ENCODE measurements at places on chromosomes 6 and 20.

DNA sequence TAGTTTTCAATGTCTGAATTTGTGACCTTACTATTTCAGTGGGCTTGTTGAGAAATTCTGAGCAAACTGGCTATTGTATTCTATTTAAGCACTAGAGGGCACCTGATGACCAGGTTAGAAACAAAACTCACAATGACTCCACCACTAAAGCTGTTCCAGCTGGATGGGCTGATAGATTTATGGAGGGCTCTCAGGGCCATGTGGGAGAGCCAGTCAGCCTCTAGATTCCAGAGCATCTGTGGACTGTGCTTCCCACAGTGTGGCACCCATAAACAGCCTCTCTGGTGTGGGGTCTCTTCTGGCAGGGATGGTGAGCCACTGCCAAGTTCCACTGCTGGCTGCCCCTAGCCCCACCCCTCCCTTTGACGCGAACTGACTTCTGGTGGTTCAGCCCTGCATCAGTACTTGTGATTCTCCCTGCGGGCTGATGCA lies 29.2 kb downstream of the C6orf58 start:
- no peak for DNase-seq

GRCh38 chr20:23584434-23585199 lies 16.3 kb upstream of the CST9L start:
- no peak for DNase-seq

- DNase-seq: no peak
Observed at GRCh38 chr20:21767739-21768223, 62.3 kb downstream of the PAX1 start.

GRCh38 chr20:52425253-52425652 lies 233.7 kb upstream of the ZFP64 start:
- DNase-seq: no peak

- DNase-seq: no peak
Observed at GRCh38 chr20:33472868-33473435, 16.9 kb upstream of the CBFA2T2 start.

DNA sequence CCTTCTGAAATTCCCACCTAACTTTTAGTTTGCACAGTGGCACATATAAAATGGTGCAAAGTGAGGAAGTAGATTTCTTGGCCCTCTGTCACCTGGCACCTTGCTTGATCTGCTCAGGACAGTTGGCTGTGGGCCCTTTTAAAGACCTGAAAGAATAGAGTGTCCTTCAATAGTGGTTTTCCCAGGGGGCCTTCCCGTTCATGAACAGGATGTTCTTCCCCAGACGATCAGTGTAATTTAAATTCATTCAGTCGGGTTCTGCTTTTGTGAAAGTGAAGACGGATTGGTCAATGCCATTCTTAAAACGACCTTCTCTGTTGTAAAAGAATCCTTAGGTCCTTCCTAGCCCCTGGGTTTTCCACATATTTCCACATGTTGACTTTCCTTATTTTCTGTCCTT lies 178.5 kb downstream of the SASH1 start:
- no peak for DNase-seq

DNA sequence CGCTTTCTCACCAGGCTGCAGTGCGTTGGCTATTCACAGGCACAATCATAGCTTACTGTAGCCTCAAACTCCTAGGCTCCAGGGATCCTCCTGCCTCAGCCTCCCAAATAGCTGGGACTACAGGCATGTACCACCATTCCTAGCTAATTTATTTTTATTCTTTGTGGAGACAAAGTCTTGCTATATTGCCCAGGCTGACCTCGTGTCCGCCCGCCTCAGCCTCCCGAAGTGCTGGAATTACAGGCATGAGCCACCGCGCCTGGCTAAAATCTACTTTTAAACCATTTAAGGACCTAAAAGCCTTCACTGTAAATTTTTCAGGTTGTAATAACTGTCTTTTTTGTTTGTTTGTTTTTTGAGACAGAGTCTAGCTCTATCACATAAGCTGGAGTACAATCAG lies 15.2 kb downstream of the SAMHD1 start:
- DNase-seq: no peak

GRCh38 chr6:26233649-26234420 lies 131.2 kb upstream of the BTN3A2 start:
- peak; percentile 73 for DNase-seq

DNA sequence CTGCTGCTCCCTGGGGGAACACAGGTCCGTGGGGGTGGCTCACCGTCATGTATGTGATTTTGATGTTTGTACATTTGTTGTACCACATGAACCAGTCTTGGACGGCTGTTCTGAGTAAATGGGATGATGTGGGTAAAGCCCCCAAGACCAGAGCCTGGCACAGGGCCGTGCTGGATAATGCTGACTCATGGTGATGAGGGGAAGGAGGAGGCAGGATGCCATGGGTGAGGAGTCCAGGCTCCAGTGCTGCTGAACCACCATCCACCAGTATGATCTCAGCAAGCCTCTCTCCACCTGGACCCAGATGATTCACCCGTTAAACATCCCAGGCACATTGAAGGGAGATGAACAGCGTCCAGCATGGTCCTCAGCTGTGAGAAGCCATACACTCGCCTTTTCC lies 9.6 kb upstream of the APCDD1L start:
- no peak for DNase-seq
